Activated T-helper 9 cell treated with anti-CD3 and anti-CD28 coated beads, Interleukin-2, amount 50 U/mL, for 16 hours (primary cell): ENCODE measurements at places on chromosomes 7 and 10.

GRCh38 chr7:74627661-74628411 lies 29.7 kb upstream of the GTF2I start:
- no peak for DNase-seq

DNA sequence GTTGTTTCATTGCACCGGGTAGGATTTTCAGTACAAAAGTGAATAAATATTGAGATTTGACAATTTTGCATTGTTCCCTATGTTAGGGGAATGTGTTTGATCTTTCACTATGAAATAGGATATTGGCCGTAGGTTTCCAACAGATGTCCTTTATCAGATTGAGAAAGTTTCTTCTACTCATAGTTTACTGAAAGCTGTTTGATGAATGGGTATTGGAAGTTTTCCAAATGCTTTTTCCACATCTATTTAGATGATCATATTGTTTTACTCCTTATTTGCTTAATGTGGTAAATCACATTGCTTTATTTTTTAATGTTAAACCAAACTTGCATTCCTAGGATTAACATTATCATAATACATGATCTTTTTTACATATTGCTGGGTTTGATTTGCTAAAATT lies 177.9 kb upstream of the C7orf33 start:
- DNase-seq = no peak

DNA sequence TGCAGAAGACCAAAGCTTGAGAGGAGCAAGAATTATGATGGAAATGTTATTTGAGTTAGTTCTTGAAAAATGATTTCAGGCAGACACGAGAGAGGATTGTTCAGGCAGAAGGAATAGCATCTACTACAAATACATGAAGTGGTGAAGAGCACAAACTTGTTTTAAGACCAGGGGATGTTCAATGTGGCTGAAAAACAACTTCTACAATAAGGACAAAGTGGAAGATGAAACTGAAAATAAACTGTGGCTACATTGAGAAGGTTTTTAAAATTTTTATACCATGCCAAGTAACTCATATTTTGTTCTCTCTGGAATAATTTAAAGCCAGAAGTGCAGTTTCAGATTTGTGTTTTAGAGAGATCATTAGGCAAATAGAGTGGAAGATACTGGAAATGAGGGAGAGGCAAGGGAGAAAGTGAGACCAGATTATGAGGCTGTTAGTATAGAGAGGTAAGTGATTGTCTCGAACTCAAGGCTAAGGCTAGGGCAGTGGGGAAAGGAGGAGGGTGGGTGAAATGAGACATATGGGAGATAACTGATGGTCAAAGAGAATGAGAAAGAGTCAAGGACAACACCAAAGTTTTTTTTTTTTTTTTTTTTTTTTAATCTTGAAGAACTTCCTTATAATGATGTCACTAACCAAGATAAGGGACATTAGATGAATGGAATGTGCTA lies 115.4 kb downstream of the MDFIC start:
- DNase-seq = no peak

DNA sequence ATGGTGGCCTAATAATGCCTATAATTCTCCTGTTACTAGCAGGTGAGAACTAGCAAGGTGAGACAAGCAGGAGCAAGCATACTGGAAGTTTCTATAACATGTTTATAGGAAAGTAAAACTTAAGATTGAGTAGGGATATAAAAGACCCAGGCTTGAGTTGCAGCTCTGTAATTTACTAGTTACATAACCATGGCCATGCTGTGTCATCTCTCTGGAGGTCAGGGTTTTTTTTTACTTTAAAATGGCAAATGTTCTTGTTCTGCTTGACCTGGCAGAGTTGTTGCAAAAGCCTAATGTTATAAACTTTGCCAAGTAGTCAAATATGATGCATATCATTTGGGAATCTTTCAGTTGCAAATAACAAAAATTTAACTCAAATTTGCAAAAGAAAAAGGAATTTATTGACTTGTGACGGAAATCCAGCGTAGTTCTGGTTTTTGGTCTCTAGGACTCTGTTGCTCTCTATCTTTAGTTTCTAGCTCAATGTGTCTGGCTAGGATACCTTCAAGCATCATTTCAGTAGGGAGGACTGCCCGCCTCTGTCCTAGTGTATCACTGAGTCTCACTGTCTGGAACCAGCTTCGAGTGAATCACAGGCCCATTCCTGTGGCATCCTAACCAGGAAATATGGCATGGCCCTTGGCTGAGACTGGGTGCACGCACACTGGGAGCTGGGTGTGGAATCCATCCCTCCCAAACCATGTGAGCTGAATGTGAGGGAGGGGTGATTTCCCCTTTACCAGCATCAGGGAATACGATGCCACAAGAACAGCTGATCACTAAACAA lies 67.9 kb downstream of the ADAM22 start:
- DNase-seq = no peak

DNA sequence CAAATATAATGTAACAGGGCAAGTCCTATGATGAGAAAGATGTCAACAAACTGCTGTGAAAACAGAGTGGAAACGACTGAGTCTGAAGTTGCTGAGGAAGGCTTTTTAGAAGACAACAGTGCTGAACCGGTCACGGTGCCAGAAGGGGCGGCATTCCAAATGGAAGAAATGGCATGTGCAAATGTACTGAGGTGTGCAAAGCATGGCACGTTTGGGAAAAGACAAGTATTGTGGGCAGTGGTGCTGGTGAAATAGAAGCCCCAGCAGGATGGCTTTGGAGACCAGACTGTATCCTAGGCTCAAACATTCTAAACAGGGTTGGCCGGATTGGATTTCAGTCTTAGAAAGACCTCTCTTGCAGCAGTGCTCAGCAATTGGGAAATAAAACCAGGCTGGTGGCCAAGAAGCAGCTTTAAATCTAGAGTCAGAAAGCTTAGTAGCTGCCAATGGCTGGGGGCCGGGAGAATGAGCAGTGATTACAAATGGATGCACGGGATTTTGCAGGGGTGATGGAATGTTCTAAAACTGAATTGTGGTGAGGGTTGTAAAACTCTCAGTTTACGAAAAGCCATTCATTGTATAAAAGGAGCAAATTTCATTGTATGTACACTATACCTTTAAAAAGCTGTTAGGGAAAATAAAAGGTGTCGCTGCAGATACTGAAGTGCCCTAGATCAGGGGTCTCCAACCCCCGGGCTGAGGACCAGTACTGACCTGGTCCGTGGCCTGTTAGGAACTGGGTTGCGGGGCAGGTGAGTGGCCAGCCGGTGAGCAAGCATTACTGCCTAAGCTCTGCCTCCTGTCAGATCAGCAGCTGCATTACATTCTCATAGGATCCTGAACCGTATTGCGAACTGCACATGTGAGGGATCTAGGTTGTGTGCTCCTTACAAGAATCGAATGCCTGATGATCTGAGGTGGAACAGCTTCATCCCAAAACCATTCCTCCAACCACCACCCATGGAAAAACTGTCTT lies 141.6 kb downstream of the HIBADH start:
- DNase-seq = no peak

- peak; percentile 57 for DNase-seq
Measured at GRCh38 chr10:91908337-91909116, 759 bp downstream of the FGFBP3 start.

GRCh38 chr7:8261711-8262695 lies at the start of gene ICA1:
Gene ICA1 (minus strand): TSS chr7:8262167. CDS start chr7:8235926, 26,241 bp downstream.
- DNase-seq = no peak

GRCh38 chr7:158747408-158747807 lies 42.8 kb upstream of the NCAPG2 start:
- DNase-seq = no peak

DNA sequence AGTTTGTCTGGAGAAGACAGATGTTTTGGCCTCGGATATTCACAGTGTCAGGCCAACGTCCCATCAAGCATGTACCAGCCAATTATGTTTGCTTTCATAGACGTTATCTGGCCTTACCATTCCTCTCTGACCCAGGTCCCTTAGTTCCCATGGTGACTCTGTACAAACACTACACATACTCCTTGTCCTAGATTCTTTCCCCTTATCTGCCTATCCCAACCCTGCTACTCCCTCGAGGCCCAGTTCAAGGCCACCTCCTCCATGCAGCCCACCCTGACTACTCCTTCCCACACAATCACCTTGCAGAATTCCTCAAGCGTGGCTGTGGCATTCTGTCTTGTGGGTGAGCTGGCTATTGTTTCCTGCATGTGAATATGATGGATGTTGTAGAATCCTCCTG lies 155.2 kb downstream of the PRKAG2 start:
- DNase-seq = no peak
